ENCODE measurements at places on chromosomes 4 and X. TPM values are rescaled to one million over a fixed set of nuclear protein-coding genes. Genes with fewer than 3 reads are reported as not detected.

The OPRPN gene
- not detected for total RNA-seq

The IL2 gene
- not detected for total RNA-seq

DNA sequence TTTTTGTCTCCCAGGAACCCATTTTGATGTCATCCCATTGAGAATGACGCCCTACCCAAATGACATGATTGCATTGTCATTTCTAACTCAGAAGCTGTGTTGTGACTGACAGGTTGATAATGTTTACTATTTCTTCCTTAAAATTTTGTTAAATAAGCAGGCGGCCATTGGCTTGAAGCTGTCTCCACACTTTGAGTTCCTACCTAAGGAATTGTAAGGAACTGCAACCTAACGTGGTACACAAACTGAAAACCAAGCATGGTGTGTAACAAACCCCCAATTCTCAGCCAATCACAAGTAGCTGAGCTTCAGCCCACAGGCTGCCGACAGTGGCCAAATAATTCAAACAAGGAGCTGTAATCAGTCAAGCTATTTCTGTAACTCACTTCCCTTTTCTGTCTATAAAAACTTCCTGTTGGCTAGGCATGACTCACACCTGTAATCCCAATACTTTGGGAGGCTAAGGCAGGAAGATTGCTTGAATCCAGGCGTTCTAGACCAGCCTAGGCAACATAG lies 2.9 kb upstream of the MND1 start:
- H3K27ac ChIP-seq = no peak overlapping the region
- H3K4me3 ChIP-seq = no peak overlapping the region
- H3K36me3 ChIP-seq = peaks cover 2% of the 10 kb centered on the region
- H3K4me1 ChIP-seq = peaks cover 1% of the 10 kb centered on the region

DNA sequence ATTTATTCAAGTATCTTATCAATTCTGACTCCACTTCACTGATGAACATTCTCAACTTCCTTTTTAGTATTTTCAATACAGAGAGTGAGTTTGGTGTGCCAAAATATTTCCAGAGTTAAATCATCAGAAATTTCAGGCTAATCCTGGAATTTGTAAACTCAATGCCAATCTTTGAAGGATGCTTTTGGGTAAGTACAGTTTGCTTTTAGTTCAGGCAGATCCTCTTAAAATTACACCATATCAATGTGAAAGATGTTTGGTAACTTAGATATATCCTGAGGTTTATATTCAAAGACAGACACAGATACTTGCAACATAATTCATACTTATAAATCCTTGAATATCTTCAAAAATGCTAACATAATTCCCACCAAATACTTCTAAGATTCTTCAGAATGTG lies 76.0 kb upstream of the FAM47B start:
- no peak overlapping the region for H3K4me3 ChIP-seq
- peak; percentile 41 for DNase-seq
- no peak overlapping the region for H3K27ac ChIP-seq
- peaks cover 3% of the 10 kb centered on the region for H3K4me1 ChIP-seq

The P2RY8 gene
- total RNA-seq = not detected

DNA sequence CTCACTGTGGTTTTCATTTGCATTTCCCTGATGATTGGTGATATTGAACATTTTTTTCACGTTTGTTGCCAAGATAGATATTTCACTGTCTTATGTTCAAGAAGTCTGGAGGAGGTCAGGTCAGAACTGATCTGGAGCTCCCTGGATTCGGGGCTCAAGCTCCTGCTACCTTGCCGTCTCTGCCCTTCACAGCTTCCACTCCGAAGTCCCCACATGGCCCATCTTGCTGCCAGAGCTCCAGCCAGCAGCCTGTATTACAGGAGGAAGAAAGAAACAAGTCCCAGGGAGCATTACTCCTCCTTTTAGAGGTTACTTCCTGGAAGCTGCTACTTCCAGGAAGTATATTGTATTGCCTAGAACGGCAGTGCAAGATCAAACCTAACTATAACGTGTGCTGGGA lies 17.9 kb upstream of the CDKN2AIP start:
- H3K36me3 ChIP-seq = no peaks in the 10 kb centered on the region
- no peak overlapping the region for H3K4me3 ChIP-seq

The MAGEA12 gene
- total RNA-seq = not detected

DNA sequence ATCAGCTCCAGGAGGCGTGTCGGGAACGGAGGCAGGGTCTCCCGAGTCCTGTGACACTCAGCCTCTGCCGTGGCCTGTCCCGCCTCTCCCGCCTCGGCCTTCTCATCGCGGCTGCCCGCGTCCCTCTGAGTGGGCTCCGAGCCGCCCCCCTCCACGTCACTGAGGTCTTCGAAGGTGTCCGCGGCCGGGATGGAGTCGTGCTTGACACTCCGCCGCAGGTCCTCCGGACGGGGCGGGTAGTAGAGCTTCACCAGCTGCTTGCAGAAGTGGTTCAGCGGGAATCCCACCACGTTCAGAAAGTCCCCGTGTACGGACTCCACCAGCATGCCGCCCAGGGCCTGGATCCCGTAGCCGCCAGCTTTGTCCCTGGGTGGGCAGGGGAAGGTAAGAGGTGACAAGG lies 25.0 kb downstream of the ASMTL start:
- H3K27me3 ChIP-seq = no peaks in the 10 kb centered on the region
- no peak overlapping the region for H3K4me3 ChIP-seq
- no peak for DNase-seq
- H3K27ac ChIP-seq = no peak overlapping the region

The IGSF1 gene
- not detected for total RNA-seq

GRCh38 chrX:16992951-16993350 lies 46.5 kb downstream of the REPS2 start:
- no peaks in the 10 kb centered on the region for H3K4me1 ChIP-seq
- no peaks in the 10 kb centered on the region for H3K36me3 ChIP-seq

The ZNF185 gene
- total RNA-seq = 3.6 TPM

DNA sequence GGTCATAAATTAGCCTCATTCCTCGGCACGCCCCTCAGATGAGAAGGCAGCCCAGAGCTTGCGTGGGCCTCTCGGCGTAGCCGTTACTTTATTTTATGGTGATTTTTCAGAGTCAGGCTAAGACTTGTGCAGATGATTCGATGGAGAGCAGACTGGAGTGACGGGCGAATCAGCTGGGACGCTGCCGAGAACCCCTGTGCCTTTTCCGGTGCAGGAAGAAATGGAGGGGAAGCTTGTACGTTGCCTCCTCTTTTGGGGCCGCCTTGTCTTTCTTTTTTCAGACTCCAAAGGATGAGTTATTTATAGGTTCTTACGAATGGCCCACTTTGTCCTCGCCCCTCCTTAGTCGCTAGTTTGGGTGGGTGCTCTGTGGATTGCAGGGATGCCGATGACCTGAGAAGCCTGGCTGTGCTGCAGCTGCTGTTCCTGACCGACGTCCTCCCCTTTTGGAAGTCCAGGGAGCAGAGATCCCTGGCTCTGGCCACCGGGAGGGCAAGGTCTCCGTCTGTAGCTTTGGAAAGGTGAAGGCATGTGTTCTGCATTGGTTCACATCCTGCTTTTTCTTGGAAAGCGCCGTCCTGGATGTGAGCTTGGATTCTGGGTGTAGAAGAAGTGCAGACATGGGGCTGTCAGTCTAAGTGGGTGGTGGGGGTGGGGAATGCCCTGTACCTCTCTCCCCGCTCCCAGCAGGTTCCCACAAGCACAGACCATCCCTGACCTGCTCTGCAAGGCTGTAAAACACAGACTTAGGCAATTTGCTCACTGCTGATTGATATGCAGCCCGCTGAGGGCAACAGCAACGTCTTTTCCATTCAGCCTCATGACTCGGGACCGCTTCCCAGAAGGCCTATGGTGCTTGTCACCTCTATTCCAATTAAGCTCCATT lies 9.3 kb downstream of the SORCS2 start:
- H3K27me3 ChIP-seq = peaks cover 5% of the 10 kb centered on the region
- no peak overlapping the region for H3K27ac ChIP-seq
- peaks cover 11% of the 10 kb centered on the region for H3K4me1 ChIP-seq
- H3K4me3 ChIP-seq = no peak overlapping the region
- no peak for DNase-seq
- H3K36me3 ChIP-seq = no peaks in the 10 kb centered on the region

GRCh38 chr4:65918872-65919271 lies 248.6 kb upstream of the EPHA5 start:
- no peaks in the 10 kb centered on the region for H3K4me1 ChIP-seq
- H3K36me3 ChIP-seq = no peaks in the 10 kb centered on the region
- no peaks in the 10 kb centered on the region for H3K27me3 ChIP-seq
- no peak for DNase-seq
- H3K4me3 ChIP-seq = no peak overlapping the region
- H3K27ac ChIP-seq = no peak overlapping the region

The CENPVL2 gene
- total RNA-seq = not detected

DNA sequence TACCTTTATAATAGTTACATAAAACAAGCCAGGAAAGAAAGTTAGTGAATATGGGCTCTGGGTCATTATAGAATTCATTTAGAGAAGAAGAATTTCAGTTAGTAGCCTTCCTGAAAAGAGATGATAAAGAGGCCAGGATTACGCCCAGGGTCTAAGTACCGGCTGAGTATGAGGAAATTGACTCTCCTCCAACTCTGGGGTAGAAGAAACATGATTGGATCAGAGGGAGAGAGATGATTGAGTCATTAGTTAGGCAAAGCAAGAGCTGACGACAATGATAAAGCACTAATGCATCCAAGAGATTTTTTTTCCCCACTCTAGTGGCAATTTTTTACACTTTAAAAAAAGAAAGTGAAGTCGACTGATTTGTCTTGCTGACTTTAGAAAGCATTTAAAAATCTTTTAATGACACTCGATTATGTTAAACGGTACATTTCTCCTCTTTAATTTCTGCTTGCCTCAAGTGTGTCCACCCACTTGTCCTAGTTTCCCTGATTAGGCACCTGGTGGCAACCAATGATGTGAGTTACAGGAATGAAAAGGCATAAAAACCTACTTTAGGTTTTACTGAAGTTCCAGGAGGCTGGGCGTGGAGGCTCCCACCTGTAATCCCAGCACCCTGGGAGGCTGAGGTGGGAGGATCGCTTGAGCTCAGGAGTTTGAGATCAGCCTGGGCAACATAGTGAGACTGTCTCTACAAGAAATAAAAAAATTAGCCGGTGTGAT lies 37.3 kb upstream of the IGFBP7 start:
- H3K4me1 ChIP-seq = peaks cover 7% of the 10 kb centered on the region
- no peak overlapping the region for H3K4me3 ChIP-seq
- no peaks in the 10 kb centered on the region for H3K27me3 ChIP-seq
- peak; percentile 75 for DNase-seq
- H3K36me3 ChIP-seq = no peaks in the 10 kb centered on the region
- no peak overlapping the region for H3K27ac ChIP-seq

DNA sequence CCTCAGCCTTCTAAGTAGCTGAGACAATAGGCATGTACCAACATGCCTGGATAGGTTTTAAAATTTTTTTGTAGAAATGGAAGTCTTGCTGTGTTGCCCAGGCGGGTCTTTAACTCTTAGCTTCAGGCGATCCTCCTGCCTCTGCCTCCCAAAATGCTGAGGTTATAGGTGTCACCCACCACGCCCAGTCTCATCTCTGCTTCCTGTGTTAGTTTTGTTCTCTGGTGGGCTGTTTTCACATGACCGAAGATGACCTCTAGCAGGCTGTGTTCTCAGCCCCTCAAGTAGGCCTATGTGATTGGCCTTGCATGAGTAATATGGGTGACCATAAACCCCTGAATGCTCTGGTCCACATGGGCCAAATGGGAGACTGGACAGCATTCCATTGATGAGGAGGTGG lies 56.8 kb upstream of the MSANTD1 start:
- no peaks in the 10 kb centered on the region for H3K27me3 ChIP-seq
- no peak for DNase-seq
- peaks cover 6% of the 10 kb centered on the region for H3K4me1 ChIP-seq
- peak overlapping the region; percentile 58 for H3K27ac ChIP-seq
- peaks cover 38% of the 10 kb centered on the region for H3K36me3 ChIP-seq
- H3K4me3 ChIP-seq = no peak overlapping the region

The DTHD1 gene
- total RNA-seq = not detected

- H3K27me3 ChIP-seq = no peaks in the 10 kb centered on the region
- H3K36me3 ChIP-seq = peaks cover 56% of the 10 kb centered on the region
- peaks cover 6% of the 10 kb centered on the region for H3K4me1 ChIP-seq
- peak; percentile 43 for DNase-seq
- no peak overlapping the region for H3K4me3 ChIP-seq
Measured at GRCh38 chr4:186657764-186658163, 65.9 kb downstream of the FAT1 start.

The RPA4 gene
- 2.5 TPM for total RNA-seq

DNA sequence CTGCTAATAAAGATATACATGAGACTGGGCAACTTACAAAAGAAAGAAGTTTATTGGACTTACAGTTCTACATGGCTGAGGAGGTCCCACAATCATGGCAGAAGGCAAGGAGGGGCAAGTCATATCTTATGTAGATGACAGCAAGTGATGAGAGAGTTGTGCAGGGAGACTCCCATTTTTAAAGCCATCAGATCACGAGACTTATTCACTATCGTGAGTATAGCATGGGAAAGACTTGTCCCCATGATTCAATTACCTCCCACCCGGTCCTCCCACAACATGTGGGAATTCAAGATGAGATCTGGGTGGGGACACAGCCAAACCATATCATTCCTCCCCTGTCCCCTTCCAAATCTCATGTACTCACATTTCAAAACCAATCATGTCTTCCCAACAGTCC lies 50.9 kb upstream of the GRID2 start:
- no peak overlapping the region for H3K4me3 ChIP-seq
- H3K27ac ChIP-seq = no peak overlapping the region
- no peaks in the 10 kb centered on the region for H3K4me1 ChIP-seq
- no peaks in the 10 kb centered on the region for H3K27me3 ChIP-seq
- H3K36me3 ChIP-seq = no peaks in the 10 kb centered on the region

DNA sequence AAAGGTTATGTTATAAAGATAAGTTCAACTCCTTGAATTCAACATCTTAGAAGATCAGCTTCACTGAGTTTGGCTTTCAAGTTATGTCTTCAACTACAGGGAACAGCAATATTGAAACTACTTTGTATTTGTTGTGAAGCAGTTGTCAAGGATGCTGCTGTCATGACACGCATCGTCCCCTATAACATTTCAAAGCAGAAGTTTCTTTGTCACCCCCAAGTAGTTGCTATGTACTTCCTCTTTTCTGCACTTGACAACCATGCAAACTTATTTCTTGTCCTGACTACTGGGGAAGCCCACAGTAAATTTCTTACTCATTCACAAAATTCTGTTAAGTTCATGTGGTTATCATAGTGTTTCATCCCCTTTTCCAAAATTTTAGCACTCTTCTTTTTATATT lies 14.3 kb downstream of the ANTXR2 start:
- no peaks in the 10 kb centered on the region for H3K27me3 ChIP-seq
- no peak overlapping the region for H3K4me3 ChIP-seq
- no peak overlapping the region for H3K27ac ChIP-seq
- peak; percentile 24 for DNase-seq
- H3K4me1 ChIP-seq = no peaks in the 10 kb centered on the region
- H3K36me3 ChIP-seq = peaks cover 19% of the 10 kb centered on the region

- DNase-seq = no peak
- peaks cover 3% of the 10 kb centered on the region for H3K4me1 ChIP-seq
- H3K27ac ChIP-seq = no peak overlapping the region
- H3K27me3 ChIP-seq = no peaks in the 10 kb centered on the region
- H3K36me3 ChIP-seq = peaks cover 16% of the 10 kb centered on the region
- no peak overlapping the region for H3K4me3 ChIP-seq
Measured at GRCh38 chr4:184762100-184762499, 28.2 kb upstream of the CENPU start.

Data from IMR-90 (cell line).